ENCODE measurements at places on chromosomes 2 and 18.

DNA sequence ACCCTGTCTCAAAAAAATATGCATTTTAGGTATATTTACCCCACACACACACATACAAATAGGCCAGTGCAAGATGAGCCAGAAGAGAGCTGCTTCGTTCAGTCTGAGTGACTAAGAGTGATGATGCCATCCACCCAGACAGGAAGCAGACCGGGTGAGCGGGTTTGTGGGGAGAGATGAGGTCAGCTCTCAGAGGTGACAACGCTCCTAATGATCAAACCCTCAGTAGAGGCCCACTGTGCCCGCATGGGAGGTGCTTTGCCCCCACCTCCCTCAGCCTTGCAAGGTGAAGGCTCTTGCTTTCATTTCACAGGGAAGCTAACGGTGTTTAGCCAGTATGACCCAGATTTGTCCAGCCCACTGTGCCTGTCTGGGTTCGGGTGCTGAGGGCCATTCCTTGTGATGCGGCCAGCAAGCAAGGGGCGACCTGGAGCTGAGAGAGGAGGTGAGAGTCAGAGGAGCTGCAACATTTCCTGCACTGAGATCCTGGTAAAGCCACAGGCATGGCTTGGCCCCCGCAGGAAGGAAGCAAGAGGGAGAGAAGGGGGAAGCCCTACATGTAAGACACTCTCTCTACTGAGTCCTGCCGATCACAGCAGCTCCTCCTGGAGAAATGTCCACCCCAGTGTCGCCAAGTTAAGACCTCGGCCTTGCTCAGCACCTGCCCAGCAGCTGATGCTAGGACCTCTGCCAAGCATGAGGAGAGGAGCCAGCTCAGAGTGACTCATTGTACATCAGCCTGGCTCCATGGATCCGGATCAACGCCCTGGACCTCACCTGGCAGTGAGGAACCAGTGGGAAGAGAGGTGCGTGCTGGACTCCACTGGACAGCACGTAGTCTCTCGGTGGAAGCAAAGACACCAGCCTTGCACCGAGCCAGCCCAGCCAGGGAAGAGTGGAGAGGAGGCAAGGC lies 37.0 kb downstream of the NIFK start:
- DNase-seq = peak; percentile 82

GRCh38 chr2:111622859-111623258 lies 261.1 kb downstream of the ANAPC1 start:
- DNase-seq = no peak

GRCh38 chr2:26687801-26688200 lies 4.7 kb upstream of the KCNK3 start:
- DNase-seq = no peak

GRCh38 chr2:14587119-14587518 lies 45.4 kb upstream of the LRATD1 start:
- DNase-seq = peak; percentile 18

GRCh38 chr2:121999264-121999663 lies 243.8 kb downstream of the TSN start:
- DNase-seq = no peak

- peak; percentile 57 for DNase-seq
Observed at GRCh38 chr2:233247744-233248143, 3.7 kb upstream of the ATG16L1 start.

Data from H54 (cell line).